ENCODE measurements at places on chromosomes 4 and X.

DNA sequence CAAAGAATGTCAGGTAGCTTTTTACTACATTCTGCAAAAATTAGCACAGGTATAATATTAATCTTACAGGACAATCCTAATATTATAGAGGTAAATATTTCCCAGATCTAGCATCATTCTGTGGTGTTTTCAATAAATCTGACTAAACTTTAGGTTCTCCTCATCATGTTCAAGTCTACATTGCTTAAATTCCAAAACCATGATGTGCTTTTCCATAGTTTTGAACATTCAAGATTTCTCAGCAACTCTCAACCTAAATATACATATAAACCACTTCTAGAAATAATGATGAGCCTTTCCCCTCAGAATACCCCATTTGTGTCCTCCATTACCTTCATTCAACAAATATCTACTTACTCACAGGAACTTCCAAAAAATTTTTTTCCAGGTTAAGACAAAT lies 23.1 kb downstream of the EIF4E start:
- DNase-seq, result no peak

DNA sequence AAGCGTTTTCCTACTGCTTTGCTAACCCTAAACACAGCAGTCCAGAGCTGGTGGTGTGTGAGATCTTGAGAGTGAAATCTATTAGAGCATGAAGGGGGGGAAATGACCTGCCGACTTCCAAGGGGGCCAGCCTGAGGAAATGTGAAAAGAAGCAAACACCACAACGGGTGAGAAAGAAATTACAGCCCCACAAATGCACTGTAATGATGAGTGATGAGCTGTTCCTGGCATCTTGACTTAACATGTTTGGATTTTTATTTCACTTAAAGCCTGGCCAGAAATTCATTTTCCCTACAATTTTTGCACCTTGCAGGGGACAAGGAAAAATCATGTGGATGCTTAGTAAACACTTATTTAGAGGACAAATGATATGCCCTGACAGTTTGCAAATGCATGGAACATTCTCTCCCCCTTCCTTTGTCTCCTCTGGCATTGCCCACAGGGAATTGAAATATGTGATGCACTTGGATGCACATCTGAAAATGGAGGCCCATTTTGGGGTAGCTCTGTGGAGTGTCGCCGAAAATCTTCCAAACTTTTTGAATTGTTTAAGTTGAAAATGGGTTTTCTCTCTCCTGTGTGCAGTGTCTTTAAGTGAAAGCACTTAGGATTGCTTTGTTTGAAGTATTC lies 84.3 kb upstream of the TMEM150C start:
- DNase-seq, result no peak

GRCh38 chrX:69501429-69501828 lies 2.7 kb upstream of the NALF2 start:
- DNase-seq, result peak; percentile 29

DNA sequence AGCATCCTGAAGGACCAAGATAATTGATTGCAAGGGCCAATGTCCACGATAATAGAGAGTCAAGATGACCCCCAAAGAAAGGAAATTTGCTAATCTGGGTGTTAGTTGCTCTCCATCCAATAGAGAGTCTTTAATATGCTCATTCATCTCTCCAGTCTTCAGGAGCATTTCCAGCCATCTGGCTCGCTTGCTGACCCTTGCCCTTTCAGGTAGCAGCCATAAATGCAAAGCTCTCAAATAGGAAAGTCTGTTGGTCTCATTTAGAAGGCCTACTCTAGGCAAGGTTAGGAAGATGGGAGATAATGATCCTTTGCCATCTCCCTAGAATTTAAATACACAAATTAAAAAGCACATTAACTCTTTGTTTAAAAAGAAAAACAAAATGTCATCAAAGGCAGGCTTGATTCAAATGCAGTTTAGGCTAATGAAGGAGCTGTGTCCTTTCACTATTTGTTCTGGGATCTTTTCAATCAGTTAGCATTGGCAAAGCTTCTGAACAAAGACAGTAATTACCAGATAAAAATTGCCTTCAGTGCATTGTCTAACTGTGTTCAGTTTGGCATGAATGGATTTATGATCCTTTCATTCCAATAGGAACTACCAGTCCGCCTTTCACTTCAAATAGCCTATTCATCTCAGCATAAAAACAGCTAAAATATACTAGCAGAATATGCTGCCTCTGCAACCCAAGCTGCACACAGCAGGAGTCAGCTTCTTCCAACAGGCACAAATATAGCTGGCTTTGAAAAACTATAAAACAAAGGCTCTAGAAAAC lies 49.6 kb upstream of the ATXN3L start:
- no peak for DNase-seq

Data from progenitor cell of endocrine pancreas (in vitro differentiated cells).